ENCODE measurements at places on chromosomes 2 and 18.

- no peak for DNase-seq
Observed at GRCh38 chr2:201820383-201821007, 14.2 kb downstream of the CDK15 start.

GRCh38 chr2:117977696-117978095 is 36.2 kb downstream of the CCDC93 start:
- no peak for DNase-seq

DNA sequence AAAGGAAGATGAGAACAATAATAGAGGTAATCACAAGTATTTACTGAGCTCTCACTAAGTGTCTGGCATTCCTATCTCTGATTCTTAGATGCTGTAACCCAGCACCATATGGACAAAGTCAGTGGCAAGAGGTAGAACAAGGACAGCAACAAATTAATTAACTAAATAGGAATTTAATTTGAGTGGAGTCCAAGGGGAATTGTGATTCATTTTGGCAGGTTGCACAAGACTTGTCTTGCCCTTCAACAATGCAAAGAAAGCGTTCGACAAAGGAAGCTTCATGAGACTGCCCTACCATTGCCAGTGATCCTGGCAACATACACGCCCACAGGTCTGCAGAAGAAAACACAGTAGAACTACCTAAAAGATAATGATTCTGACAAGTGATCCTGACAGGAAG is 221.6 kb downstream of the RBM43 start:
- DNase-seq, result no peak

GRCh38 chr2:217741381-217741955 is 261.3 kb downstream of the TNS1 start:
- DNase-seq, result no peak

GRCh38 chr2:143758629-143759330 is 629.6 kb downstream of the ARHGAP15 start:
- no peak for DNase-seq

DNA sequence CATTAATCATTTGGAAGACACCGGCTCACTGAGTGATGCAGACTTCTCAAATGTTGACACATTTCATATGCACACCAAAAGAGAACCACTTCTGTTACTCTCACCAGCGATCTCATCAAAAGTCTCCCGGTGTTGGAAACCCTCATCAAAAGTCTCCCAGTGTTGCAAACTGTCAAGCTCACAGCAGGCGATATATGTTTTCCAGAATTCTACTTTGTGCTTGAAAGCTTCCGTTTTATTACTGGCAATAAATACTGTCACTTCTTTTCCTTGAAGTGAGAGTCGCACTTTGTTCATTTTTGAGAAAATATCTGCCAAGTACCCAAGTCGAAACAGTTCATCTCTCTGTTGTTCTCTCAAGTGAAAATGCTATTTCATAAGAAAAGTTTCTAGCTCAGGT is 20.5 kb downstream of the MLPH start:
- DNase-seq, result no peak

DNA sequence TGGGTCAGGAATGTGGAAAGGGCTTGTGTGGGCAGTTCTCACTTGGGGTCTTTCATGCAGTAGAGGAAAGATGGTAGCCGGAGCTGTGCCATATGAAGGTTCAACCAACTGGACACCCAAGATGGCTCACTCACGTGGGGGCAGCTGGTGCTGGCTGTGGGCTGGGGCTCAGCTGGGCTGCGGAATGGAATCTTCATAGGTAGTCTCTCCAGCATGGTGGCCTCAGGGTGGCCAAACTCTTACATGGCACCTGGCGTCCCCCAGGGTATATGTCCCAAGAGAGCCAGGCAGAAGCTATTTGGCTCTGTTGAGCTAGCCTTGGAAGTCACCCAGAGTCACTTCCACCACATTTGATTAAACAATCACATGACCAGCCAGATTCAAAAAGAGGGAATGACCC is 163.1 kb upstream of the KLHL29 start:
- no peak for DNase-seq

DNA sequence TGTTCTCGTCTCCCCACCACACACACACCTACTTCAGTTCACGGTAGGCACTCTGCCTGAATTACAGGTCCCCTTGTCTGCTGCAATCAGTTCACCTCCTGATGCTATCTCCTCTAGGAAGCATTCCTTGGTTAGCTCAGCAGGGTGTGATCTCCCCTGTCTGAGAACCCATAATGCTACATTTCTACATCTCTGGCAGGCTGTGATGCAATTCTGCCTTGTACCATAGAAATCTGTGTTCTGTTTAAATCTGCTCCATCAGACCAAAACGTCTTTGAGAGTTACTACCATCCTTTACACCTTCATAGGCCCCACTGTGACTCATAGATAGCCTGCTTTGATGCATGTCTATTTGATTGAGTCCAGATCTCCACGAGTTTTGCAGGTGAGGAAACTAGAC is 103.9 kb downstream of the TTC32 start:
- no peak for DNase-seq

DNA sequence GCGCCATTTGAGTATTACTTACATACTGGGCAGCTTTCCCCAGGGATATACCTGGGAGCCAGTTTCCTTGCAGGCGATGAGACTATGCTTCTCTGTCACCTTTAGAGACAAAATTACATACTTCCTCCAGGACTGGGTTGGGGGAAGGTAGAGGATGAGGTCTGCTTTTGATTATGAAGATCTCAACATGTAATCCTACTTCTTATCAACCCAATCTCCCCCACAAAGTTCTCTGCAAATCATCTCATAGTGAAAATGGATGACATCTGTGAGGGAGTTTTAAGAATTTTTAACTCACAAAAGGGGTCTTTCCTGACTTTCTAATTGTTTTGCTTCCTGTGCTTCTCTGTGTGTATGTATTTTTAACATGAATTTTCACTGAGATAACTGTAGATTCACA is 81.9 kb downstream of the TMEM131 start:
- no peak for DNase-seq

- no peak for DNase-seq
Observed at GRCh38 chr18:42980426-42980825, 135.1 kb downstream of the RIT2 start.

GRCh38 chr18:79245517-79246001 is 150.2 kb upstream of the NFATC1 start:
- DNase-seq, result no peak

DNA sequence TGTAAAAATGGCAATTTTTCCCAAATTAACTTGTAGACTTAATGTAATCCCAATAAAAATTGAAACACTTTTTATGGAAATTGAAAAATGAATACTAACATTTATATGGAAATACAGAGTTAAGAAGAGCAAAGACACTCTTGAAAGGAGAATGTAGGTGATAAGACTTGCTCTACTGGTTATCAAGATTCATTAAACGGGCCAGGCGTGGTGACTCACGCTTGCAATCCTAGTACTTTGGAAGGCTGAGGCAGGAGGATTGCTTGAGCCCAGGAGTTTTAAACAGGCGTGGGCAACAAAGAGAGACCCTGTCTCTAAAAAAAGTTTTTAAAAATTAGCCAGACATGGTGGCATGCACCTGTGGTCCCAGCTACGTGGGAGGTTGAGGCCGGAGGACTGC is 29.5 kb upstream of the ZNF396 start:
- no peak for DNase-seq

DNA sequence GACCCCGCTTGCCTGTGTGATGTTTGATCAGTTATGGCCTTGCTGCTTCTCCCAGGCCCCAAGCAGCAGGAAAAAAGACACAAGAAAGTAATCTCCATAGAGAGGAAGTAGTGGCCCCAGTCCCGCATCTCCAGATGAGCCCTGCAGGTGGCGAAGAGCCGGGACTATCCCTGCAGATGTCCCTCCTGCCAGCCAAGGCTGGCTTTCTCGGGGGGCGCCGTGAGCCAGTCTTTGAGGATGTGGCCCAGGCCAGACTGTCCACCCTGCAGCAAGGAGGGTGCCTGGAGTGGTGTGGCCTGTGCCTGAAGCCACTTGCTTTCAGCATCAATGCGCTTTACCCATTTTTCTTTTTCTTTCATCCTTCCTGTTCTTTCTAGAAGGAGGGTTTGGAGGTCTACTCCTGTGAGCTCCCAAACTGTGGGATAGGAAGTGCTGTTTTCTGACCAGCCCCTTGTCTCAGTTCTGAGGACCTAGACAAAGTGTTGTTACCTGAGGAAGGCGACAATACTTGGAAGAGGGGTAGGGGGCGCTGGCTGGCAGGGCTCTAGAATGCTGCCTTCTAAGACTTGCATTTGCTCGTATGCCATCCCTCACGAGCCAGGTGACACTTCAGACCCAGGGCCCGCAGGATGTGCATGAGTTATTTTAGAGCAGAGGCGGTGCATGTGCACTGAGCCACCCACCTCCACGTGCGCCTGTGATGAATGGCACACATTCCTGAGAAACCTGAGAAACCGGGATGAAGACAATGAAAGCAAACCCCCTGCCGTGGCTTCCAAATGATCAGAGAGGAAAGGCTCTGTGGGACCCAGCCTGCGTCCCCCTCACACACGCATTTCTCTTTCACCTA is 255.8 kb downstream of the FBXO15 start:
- DNase-seq, result no peak

DNA sequence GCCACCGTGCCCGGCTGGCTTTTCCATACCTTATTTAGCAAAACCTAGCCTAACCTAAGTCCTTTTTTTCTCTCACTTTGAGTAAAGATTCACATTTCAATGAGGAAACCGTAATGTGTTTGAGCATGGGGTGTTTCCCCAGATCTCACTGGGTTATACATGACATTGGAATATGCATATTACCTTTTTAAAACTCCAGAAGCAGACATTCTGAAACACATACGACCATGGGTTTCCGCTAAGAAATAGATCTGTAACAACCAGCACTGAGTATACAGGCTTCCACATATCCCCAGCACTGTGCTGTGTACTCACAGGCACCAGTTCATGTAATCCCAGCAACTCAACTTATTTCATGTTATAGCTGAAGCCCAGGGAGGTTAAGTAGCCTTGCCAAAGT is 41.0 kb upstream of the FOSL2 start:
- no peak for DNase-seq

- DNase-seq, result no peak
Observed at GRCh38 chr18:35786365-35787042, 186.0 kb upstream of the RMP24 start.

DNA sequence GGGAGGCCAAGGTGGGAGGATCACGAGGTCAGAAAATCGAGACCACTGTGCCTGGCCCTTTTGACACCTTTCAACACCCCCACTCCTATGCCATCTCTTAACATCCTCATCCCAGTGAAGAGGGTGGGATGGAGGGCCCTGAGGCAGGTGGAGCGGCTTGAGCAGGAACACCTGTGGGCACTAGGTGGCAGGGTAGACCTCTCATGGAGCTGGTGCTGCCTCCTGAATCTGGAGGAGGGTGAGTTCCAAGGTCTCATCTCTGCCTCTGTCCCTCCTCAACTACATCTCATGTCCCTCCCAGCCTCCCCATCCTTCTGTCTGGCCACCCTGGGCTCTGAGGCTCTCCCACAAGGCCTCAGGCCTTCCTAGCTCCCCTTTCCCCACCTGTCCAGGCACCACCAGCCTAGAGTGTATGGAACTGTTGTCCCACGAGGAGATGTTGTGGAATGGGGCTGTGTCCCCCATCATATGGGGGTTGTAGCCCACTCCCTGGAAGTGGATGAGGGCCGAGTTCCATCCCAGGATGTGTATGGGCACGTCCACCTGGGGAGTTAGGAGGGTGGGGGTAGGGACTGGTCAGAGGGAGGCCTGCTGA is 17.0 kb upstream of the CRYBA2 start:
- no peak for DNase-seq

DNA sequence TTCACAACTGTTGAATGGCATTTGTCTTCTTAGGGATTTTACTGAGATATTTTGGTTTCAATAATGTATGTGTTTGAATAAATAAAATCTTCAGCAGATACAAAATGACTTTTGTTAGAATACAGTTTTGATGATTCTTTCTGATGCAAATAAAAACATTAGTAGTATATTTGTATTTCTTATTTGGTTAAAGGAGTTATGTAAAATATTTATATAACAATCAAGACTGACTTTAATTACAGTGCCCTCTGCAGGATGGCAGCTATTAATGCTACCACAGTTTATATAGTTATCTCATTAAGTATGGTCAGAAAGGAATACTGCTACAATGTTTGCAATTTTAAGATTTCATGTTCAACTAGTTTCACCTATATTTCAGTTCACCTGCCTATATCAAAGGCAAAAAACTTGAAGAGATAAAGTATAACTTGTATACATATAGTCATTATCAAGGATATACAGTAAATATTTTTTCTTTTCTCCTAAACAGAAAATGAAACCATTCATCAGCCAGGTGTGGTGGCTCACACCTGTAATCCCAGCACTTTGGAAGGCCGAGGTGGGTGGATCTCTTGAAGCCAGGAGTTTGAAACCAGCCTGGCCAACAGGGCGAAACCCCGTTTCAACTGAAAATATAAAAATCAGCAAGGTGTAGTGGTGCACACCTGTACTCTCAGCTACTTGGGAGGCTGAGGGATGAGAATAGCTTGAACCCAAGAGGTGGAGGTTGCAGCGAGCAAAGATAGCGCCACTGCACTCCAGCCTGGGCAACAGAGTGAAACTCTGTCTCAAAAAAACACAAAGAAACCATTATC is 19.8 kb downstream of the ARL5A start:
- no peak for DNase-seq

- no peak for DNase-seq
Observed at GRCh38 chr18:78125206-78125896, 854.3 kb upstream of the SALL3 start.

GRCh38 chr18:47720741-47721140 is 209.7 kb downstream of the SMAD2 start:
- no peak for DNase-seq

GRCh38 chr2:168934826-168935225 is 33.7 kb downstream of the G6PC2 start:
- DNase-seq, result no peak

- DNase-seq, result no peak
Observed at GRCh38 chr2:183349091-183349490, 224.8 kb downstream of the NUP35 start.

DNA sequence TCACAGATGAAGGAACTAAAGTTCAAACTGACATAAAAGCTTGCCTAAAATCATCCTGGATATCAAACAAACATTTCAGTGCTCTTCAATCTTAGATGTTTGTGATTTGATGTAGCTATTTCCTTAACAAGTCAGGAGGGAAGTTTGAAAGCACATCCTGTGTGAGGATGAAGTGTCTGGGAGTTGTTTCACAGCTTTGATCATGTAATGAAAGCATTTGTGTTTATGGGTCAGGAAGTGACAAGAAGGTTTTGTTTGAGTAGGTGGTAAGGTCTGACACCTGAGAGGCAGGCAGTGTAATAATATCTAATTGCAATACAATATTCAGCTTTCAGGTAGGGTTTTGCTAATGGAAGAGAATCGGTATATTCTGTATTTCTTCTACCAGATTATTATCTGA is 26.0 kb upstream of the CSRNP3 start:
- no peak for DNase-seq

DNA sequence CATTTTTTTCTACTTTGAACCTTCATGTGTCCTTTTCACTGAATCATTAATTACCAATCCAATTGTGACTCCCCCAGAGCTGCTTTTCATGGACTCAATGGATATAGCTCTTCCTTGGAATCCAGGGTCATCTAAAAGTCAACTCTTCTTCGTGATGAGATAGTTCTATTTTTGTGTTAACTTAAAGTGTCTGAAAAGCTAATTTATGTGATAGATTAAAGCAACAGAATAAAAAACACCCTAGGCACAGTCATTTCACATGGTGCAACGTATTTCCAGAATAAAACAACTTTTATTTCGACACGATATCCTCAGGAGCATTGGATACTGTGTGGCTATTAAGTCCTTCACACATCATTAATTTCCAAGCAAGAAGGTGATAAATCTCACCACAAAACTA is 250.6 kb upstream of the SPHKAP start:
- DNase-seq, result no peak

- no peak for DNase-seq
Observed at GRCh38 chr2:120846406-120847095, 110.9 kb downstream of the GLI2 start.
